COR-L47 (cell line): ENCODE measurements at places on chromosomes 1 and 21.

DNA sequence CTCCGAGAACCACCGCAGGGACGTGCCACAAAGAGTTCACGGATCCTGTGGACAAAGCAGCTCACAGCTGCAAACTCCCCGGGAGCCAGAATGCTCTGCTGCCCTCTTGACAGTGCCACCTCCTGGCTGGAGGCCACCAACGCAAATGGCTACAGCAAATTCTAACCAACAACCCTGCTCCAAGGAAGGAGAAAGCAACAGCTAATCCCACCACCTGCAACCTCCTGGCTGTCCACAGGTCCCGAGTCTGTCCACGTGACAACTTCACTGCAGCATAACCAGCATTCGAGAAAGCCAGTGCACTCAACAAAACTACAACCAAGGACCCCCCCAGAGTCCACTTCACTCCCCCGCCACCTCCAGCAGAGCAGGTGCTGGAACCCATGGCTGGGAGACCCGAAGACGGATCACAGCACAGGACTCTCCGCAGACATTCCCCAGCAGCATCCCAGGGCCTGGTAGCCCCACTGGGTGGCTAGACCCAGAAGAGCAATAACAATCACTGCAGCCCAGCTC lies 17.3 kb downstream of the POFUT2 start:
- no peak for DNase-seq

- no peak for DNase-seq
Observed at GRCh38 chr1:160656737-160657136, 9.9 kb upstream of the SLAMF1 start.

GRCh38 chr1:196387766-196388165 lies 220.5 kb downstream of the KCNT2 start:
- DNase-seq: no peak

GRCh38 chr1:159012495-159012894 lies 2.8 kb downstream of the IFI16 start:
- no peak for DNase-seq

GRCh38 chr1:213585402-213585801 lies 402.4 kb upstream of the PROX1 start:
- DNase-seq: no peak

- no peak for DNase-seq
Observed at GRCh38 chr21:45912611-45913417, 68.8 kb upstream of the COL6A1 start.

GRCh38 chr1:15948091-15948591 lies 27.8 kb downstream of the ZBTB17 start:
- no peak for DNase-seq

DNA sequence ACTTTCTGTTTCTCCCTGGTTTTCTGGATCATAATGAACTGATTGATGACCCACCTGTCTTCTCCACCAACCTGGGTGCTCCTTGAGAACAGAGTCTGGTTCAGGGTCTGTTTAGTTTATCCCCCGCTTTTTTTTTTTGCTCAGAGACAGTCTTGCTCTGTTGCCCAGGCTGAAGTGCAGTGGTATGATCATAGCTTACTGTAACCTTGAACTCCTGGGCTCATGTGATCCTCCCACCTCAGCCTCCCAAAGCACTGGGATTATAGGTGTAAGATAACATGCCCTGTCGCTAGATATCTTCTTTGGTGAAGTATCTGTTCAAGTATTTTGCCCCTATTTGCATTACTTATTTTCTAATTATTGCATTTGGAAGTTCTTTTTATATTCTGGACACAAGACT lies 30.2 kb upstream of the CITED4 start:
- no peak for DNase-seq

DNA sequence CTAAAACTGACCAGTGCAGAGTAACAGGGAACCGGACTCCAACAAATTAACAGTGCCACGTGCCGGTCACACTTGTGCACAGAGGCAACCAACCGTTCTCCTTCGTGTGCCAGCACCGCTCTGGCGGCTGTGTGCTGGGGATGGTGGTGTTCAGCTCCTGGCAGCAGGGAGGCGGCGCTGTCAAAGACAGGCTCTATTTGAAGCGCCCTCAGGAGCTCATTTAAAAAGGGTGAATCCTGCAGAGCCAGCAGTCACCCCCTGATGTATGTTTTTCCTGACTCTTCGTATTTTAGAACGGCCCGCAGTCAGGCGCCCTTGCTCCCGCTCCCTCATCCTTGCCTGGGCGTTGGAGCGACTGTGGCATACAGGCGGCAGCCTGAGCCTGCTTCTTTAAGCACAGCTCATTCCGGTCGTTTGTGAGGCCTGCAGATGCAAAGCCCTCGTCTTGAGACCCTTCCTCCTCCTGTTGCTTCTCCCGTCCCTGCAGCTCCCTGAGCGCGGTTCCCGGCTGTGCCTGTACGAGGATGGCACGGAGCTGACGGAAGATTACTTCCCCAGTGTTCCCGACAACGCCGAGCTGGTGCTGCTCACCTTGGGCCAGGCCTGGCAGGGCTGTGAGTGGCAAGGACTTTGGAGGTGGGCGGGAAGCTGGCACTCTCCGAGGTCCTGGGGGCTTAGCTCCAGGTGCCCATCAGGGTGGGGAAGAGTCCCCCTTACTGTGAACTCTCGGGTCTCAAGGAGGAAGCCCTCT lies 1.1 kb downstream of the DFFB start:
- DNase-seq: peak; percentile 54

DNA sequence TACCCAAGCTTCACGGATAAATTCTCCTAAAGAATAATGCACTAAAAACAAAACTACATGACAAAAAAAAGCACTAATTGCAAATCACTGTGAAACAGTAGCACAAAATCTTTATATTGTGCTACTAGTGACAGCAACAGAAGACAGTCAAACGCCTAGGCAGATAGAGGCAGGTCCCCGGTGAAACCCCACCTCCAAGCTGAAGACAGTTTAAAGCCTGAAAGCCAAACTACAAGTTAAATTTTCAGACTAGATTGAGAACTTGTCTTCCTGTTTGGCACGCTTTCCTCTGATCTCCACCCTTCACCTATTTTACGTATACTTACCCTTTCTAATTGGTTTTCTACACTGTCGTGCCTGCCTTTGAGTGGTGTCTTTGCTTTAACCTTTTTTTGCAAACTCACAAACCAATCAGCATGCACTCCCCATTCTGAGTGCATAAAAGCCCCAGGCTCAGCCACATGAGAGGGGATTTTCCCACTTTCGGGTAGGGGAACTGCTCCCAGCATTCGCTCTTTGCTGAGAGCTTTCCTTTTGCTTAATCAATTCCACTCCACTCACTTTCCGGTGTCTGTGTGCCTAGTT lies 3.6 kb upstream of the BACH1 start:
- DNase-seq: no peak
